ENCODE measurements at places on chromosomes 7 and 10. TPM values are rescaled to one million over a fixed set of nuclear protein-coding genes. Genes with fewer than 3 reads are reported as not detected.

DNA sequence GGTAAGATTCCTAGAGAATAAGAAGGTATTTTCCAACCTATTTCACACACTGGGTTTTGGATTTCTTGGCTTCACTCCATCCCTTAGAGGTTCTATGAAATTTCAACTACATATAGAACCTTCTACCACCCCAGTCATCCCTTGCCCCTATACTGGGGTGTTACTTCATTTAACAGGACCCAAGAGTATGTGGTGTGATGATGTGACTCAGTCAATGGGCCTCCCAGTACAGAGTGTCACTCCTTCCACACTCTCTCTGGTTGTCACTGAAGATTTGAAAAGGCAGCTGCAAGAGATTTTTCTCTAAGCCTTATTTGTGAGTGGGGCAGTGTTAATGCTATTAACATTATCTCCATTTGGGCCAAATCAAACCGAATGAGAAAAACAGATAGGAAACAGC is 33.5 kb downstream of the FGFBP3 start:
- DNase-seq = no peak

- DNase-seq = no peak
Measured at GRCh38 chr7:30005464-30005863, 15.9 kb upstream of the SCRN1 start.

- DNase-seq = peak; percentile 24
Measured at GRCh38 chr7:158828133-158829020, 932 bp downstream of the ESYT2 start.

DNA sequence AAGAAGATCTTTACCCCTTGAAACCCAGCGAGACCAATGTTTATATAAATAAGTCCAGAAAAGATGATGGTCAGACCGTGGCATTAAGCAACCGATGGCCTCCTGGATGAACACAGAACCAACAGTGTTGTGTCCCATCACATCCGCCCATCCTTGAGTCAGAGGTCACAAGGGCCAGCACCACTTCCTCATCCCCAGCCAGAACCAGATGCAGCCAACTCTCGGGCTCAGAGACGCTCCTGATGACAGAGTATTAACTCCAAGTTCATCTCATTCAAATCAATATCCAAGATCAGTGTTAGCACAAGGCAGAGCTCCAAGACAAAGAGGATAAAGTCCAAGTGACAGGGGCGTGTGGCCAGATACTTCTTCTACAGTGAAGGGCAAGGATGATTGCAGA is 63.5 kb downstream of the FAM53B start:
- no peak for DNase-seq

- no peak for DNase-seq
Measured at GRCh38 chr7:26688936-26689506, 175.4 kb downstream of the SKAP2 start.

DNA sequence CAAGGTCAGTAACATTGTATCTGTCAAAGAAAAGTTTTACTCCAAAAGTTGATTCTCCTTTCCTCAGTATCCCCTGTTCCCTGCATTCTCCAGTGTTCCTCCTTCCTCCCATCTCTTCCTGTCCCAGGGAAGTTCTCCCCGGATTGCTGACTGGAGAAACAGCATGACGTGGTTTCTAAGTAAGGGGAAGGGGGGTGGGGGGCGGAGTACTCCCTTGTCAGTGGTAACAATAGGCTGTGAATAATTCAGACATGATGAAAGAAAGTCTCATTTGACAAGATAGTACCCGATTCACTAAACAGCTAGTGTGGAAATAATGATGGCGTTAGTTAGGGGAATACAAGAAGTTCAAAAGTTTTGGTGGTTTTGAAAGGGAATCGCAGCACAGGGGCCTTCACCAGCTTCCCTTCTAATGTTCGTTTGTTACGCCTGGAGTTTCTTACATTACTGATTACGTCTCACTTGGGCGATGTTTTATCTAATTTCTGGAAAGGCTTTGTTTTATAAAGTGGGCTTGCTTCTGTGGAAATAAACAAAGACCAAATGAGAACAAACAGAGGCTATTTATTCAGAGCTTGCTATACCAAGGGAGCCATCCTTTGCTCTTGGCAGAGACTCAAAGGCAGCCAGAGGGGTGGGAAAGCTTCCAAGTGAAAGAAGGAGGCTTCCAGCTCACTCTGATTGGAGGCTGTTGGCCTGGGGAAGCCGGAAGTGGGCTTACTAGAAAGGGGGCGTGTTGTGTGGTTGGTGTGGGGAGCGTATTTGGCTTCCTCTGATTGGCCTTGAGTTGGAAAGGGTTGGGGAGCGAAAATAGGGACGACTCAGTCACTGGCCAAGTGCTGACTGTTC is 453.7 kb downstream of the SDK1 start:
- no peak for DNase-seq

DNA sequence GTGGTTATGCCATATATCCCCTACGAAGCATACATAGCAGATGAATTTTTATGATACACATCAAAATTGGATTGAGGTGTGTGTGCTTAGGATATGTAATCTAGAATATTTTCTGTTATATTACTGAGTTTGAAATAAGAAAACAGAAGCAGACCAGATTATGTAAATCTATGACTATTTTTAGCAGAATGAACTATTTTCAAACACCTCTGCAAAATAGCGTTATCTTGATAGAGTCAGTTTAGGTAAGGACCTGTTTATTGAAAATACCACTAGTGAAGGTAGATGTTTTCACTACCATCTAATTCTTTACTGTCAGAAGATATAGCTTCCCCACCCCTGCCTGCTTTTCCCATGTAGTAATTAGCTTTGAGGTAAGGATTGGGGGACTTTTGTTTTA is 9.1 kb downstream of the LANCL2 start:
- no peak for DNase-seq

The PLA2G12B gene
- not detected for total RNA-seq

The AKR1C8 gene
- not detected for total RNA-seq

DNA sequence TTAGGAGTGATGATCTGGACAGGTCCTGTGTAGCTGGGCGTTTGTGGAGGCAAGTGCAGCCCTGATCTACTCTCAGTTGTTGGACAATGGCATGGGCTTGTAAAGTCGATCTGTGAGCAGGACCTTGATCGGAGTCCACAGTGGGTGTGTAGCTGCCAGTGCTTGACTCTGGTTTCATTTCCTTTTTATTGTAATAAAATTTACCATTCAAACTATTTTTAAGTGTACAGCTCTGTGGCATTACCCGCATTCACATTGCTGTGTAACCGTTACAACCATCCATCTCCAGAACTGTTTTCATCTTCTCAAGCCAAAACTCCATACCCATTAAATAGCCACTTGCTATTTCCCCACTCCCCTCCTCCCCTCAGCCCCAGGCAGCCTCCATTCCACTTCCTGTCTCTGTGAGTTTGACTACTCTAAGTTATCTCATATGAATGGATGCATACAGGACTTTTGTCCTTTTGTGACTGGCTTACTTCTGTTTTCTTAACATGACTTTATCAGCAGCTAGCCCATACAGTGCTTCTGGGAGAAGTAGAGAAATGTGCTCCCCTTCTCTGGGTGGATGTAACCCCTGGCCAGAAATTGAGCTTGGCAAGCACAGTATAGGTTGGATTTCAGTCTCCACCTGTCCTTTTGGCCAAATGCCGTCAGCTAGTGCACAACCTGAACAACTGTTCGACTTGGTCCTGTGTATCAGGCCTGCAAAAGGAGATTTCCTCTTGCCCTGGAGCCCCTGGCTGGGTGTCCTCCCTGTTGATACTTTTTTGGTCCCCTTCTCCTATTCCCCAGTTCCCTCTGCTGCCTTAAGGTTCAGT is 180.0 kb downstream of the LRMDA start:
- DNase-seq = no peak

DNA sequence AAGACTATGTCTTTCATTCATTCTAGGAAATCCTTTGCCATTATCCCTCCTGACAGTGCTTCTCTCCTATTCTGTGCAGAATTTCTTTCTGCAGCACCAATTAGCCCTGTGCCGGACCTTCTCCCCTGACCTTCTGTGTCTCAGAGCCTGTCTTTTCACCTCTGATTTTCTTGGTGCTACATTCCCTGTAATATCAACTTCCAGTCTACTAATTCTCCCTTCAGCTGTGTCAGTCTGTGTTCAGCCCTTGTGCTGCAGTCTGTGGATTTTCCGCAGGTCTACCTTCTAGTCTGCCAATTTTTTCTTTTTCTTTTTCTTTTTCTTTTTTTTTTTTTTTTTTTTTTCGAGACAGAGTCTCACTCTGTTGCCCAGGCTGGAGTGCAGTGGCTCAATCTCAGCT is 115.8 kb downstream of the ELFN1 start:
- DNase-seq = no peak

- DNase-seq = no peak
Measured at GRCh38 chr10:5927306-5927705, 37.3 kb downstream of the FBH1 start.

The CLRN3 gene
- not detected for total RNA-seq

The PLEKHS1 gene
- not detected for total RNA-seq

- DNase-seq = no peak
Measured at GRCh38 chr7:285731-286130, 4.2 kb upstream of the FOXL3 start.

GRCh38 chr7:129262324-129262723 is 37.5 kb downstream of the AHCYL2 start:
- DNase-seq = no peak

DNA sequence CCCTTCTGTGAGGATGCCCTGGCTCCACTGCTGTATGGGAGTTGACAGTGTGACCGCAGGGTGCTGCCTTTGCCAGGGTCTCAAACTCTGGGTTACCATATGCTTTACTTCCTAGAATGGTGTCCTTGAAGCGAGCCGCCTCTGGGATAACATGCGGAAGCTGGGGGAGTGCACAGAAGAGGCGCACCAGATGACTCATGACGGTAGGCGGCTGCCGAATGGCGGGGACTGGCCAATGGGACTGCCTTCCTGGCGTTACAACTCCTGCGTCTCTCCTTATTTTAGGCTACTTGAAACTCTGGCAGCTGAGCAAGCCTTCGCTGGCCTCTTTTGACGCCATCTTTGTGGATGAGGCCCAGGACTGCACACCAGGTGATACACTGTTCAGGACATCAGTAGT is 27.3 kb downstream of the FBH1 start:
- no peak for DNase-seq

The DCLRE1C gene
- total RNA-seq = 15.9 TPM

The IGFBP3 gene
- 3.9 TPM for total RNA-seq

The BLOC1S2 gene
- total RNA-seq = 58.4 TPM

DNA sequence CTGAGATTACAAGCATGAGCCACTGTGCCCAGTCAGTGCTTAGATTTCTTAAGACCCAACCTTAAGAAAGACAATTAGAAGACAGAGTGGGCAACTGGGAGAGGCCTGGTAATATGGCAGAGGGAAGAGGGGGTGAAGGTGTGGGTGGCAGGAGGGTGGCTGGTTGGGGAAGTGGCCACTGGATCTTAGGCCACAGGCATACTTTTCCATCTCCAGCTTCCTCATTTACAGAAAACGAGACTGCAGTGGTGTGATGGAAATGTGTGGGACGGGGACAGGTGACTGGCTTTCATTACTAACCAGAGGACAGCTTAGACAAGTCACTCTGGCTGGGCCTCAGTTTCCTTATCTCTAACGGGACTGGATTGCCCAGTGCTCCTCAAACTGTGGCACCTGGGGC is 1.0 kb upstream of the FFAR4 start:
- no peak for DNase-seq

DNA sequence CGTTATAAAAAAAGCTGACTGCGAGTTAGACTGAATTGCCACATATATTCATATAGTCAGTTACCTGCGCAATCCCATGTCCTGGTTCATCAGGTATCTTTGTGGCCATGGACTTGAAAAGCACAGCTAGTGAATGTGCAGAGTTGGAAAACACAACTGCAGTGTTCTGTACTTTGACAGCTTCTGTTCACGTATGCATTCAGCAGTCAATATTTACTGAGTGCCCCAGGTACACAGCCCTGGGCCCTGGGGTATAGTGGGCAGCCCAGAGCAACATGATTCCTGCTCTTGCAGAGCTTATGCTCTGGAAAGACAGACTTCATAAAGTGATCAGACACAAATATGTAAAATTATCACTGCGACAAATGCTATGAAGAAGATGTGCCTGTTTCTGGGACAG is 313.9 kb downstream of the PHTF2 start:
- no peak for DNase-seq

GRCh38 chr10:54900584-54900983 is 99.6 kb upstream of the PCDH15 start:
- DNase-seq = no peak

GRCh38 chr10:128362514-128362913 is 236.3 kb upstream of the MKI67 start:
- DNase-seq = no peak

The ANKRD61 gene
- not detected for total RNA-seq

DNA sequence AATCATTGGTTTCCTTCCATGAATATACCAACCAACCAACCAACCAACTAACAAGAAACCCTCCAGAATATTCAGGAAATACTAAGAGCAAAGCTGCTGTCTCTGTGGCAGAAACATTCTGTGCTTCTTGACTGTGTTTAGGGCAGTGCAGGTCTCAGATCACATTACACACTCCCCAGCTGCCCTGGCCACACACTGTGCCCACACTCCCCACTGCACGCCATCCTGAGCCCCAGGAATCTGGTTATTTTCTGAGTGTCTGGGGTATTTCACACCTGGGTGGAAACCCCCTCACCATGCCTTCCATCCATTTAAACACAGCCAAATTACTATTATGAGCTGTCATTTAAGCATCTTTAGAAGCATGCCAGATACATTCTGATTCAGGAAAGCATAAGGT is 183.7 kb upstream of the ANK3 start:
- DNase-seq = no peak

DNA sequence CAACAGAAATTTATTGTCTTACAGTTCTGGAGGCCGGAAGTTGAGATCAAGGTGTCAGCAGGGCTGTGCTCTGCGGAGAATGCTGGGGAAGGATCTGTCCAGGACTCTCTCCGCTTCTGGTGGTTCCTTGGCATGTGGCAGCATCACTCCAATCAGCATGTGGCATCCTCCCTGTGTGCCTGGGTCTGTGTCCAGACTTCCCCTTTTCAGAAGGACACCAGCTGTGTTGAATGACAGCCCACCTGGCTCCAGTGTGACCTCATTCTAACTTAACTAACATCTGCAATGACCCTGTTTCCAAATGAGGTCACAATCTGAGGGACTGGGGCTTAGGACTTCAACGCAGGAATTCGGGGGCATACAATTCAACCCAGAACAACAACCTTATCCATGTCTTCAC is 141.9 kb downstream of the BMS1 start:
- no peak for DNase-seq

DNA sequence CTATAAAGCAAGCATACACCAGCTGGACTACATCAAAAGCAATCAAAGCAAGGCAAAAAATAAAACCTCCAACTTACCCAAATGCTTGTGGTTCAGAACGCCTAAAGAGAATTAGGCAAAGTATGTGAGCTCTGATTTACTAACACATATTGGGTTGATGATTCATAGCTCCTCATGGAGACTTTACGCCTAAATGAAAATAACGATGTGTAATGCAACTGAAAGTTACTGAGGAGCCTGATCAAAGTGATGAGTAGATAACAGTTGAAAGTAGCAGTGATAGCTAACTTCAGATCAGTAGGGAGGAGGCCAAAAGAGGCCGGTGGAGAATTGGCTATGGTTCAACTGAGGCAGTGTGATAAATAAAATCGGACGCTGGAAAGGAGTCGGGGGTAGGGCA is 85.0 kb downstream of the MPP7 start:
- DNase-seq = no peak

- DNase-seq = no peak
Measured at GRCh38 chr7:130379019-130379418, 1.3 kb upstream of the CPA1 start.

The ZNF33A gene
- 25.9 TPM for total RNA-seq

The TMEM213 gene
- not detected for total RNA-seq

GRCh38 chr10:120931999-120932398 is 80.8 kb downstream of the WDR11 start:
- no peak for DNase-seq

GRCh38 chr7:38222481-38223096 is 44.5 kb downstream of the STARD3NL start:
- DNase-seq = no peak

GRCh38 chr10:102313221-102313896 is 68.0 kb downstream of the GBF1 start:
- no peak for DNase-seq

The ELMO1 gene
- total RNA-seq = 96.2 TPM
